Activated CD8-positive, alpha-beta memory T cell treated with anti-CD3 and anti-CD28 coated beads for 4 hours (primary cell): ENCODE measurements at places on chromosomes 11 and 22.

- no peak for DNase-seq
Measured at GRCh38 chr11:75771646-75772410, 3.2 kb downstream of the DGAT2 start.

DNA sequence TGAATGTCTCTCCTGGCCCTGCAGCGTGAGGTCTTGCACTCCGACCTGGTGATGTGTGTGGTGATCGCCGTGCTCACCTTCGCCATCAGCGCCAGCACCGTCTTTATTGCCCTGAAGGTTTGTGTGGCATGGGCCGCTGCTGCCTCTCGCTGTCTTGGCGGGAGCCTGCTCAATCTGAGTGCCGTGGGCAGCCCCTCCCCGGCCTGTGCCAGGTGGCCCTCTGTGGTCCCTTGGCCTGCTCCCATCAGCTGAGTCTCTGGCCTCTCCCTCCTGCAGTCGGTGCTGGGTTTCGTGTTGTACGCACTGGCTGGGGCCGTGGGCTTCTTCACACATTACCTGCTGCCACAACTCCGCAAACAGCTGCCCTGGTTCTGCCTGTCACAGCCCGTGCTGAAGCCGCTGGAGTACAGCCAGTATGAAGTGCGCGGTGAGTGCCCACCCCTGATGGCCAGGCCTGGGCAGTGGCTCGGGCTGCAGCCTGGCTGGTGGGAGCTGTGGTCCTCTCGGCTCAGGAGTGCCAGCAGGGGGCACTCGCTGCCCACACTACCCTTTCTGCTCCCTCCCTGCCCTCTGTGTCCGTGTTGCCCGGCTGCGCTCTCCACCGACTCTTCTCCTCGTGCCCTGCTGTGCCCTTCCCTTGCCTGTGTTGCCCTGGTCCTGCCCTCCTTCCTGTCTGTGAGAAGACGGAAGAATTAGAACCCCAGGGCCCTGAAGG is 10.2 kb downstream of the PCNX3 start:
- DNase-seq: no peak

DNA sequence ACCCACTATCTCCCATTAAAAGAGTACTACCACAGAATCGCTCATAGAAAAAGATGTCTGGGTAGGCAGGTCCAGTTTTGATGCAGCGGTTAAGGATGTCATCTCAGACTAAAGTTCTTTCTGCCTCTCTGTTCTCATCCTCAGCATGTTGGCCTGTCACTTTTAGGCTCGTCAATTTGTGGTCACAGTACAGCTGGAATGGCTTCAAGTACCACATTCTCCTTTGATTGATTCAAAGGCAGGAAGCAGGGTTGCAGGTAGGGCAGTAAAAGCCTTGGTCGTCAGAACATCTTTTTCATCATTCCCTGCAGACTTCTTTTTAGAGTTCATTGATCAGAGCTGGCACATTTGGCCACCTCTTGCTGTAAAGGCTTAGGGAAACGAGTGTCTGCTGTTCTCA is 28.7 kb downstream of the SDHD start:
- DNase-seq: no peak

DNA sequence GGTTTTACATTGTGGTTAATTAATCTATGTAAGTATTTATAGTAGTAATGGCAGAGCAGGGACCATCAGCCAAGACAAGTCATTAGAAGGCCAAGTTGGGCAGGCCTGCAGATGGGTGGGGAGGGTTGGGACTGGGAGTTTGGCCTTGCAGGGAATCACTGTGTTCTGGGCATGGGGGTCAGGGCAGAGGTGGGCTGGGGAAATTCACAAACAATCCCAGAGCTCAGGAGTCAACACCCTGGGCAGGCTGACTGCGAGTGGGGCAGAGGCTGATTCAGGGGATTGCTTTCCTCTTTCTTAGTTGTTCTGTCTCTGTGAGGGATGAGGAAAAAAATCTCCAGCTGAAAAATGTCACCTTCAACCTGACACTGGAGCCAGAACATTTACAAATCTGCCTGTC is 322.5 kb downstream of the NTM start:
- no peak for DNase-seq

DNA sequence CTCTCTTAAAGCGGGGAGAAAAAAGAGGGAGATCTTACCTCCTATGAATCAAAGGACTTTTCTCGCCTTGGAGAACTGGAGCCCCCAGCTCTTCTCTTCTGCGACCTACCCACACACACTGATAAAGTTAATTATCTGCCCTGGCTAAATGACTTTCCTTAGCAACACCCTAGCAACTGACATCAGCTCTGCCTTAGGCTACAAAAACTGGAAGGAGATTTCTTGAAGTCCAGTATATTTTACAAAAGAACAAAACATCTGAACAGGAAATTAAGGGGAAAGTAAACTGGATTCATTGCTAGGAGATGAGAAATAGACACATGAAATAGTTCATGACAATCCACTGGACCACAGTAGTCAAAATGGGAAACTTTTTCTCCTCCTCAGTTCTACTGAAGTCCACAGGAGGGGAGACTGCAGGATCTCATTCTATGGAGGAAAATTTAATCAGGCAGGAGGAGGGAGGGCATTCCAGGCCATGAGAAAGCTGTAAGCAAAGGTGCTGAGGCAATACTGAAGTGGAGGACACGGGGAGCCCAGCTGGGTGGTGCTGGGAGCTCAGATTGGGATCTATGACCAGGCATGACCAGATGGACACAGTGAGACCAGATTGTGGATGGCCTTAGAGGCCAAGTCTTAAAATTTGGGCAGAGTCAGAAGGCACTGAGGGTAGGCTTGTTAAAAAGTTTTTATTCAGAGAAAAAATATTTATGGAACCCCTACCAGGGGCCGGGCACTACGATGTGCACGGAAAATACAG is 3.7 kb upstream of the SPON1 start:
- DNase-seq: no peak

- no peak for DNase-seq
Measured at GRCh38 chr11:132595711-132596134, 936.6 kb downstream of the OPCML start.
